ENCODE measurements at places on chromosomes 6 and 20. TPM values are rescaled to one million over a fixed set of nuclear protein-coding genes. Genes with fewer than 3 reads are reported as not detected.
A peak's percentile ranks its signal among the peaks of the same experiment; 100 is the strongest.

The CYP21A2 gene
- 0.11 TPM for polyA plus RNA-seq

DNA sequence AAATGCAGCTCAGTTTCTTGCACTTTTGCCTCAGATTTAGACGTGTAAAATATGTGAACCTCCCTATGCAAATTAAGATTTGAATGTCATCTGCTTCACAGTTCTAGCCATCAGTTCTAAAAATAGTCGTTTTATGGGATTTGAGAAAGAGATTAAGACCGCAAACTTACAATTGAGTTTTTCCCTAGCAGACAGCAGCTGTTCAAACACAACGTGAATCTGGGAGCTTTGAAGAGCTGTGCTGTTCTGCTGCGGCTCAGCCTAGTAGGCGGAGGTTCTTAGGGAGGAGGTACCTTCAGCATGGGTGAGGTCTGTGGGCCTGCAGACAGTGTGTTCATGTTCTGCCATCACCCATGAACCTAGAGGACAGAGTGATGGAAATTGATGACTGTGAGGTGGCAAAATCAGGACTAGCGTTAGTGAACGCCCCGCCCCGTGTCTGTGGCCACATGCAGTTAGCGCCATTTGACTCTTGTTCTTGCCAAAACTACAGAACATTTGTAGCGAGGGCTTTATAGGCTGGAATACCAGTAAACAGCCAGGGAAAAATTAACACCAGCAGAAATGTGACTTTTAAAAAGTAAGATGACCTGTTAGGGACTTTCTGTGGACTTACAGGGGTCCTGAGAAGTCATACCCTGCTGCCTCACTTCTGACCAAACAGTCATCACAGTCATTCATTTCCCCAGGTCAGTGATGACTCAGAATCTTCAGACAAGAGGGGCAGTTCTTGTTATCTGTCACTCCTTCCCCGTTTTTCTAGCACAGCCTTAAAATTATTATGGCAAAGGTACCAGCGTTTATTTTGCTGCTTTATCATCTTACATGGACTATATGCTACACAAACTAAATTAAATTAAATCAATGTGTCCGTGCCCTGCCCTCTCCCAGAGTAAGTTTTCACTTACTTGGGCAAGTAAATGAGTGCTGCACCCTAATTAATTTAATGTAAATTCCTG is 84.3 kb upstream of the TMEM181 start:
- peak; percentile 57 for DNase-seq

GRCh38 chr6:25253351-25253750 is 25.8 kb upstream of the CARMIL1 start:
- DNase-seq: no peak

- no peak for DNase-seq
Measured at GRCh38 chr6:170045563-170045960, 245.3 kb downstream of the DLL1 start.

GRCh38 chr20:63534831-63535651 is 2.1 kb downstream of the PTK6 start:
- no peak for DNase-seq

The C20orf202 gene
- polyA plus RNA-seq: not detected

GRCh38 chr6:75204217-75204958 is 1.5 kb downstream of the COL12A1 start:
- DNase-seq: peak; percentile 59

The AKAP12 gene
- polyA plus RNA-seq: 27.7 TPM

DNA sequence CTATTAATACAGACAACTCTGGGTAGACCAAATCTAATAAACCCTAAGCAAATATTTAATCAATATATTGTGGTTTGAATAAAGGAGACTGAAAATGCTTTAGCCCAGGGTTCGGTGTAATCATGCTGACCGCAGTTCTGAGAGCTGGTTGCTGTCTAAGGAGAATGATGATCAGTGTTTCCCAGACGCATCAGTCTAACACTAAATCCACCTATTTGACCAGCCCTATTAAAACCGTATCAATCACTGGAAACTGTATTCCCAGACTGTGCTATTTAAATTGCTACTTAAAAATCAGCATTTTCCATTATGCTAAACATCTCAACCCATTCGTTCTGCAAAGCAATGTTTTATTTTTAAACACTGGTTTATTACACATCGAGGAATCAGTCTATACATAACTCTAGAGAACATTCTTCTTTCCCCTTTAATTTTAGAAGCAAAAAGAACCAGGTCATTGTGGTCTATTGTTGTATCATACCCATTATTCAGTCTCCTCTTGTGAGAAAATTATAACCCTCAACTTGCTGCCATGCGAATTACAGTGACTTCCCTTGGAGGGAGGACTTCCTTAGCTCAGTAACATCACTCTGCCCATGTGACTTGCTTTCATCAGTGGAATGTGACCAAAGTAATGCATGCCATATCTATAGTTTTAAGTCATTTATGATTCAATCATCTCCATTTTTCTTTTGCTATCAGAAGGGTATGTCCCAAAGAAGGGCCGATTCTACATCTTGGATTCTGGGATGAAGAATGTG is 515.2 kb upstream of the JAG1 start:
- DNase-seq: no peak

DNA sequence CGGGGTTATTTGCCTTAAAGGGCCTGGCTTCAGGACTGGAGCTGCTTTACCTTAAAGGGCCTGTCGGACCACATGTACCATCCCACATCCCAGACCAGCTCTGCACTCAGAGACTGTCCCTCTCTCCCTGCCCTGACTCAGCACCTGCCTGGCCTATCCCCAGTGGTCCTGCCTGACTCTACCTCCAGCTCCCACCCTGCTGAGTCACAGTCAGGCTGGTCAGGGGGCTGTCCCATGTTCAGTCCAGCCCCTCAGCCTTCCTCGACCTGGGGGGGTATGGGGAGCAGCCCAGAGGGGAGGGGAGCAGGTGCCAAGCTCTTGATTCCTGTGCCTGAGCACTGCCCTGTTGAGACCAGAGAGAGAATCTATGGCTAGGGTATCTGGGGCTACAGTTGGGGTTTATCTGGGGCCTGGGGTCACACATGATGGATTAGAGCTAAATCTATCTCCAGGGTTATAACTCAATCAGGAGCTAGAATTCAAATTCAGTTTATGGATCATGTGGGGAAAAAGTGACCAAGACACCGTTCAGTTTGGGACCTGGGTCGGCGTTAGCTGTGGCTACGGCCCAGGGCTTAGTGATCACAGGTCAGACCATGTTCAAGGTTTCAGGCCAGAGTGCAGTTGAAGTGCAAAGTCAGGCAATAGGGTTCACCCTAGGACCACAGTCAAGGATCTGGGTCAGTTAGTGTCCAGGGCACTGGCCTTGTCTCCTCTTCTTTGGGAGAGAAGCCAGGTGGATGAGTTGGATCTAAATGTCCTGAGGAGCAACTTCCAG is 9.4 kb upstream of the TRIB3 start:
- no peak for DNase-seq

DNA sequence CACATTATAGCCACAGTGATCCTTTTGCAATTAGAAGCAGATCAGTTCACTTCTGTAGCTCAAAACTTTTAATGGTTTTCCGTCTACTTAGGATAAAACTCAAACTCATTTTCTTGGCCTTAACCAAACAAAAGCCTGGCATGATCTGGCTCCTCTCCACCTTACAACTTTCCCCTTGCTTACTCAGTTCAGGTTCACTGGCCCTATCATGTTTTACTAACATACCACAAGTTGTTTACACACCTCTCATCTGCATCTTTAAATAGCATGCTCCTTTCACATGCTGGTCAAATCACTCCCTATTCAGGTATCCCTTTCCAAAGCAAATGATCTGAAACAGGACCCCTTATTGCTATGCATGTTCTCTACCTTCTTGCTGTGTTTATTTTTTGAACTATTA is 191.4 kb upstream of the FAM83B start:
- no peak for DNase-seq

The RALGAPB gene
- 24.3 TPM for polyA plus RNA-seq

The CNKSR3 gene
- 5.6 TPM for polyA plus RNA-seq

GRCh38 chr20:62876902-62877816 is 15.5 kb upstream of the TCFL5 start:
- DNase-seq: no peak

DNA sequence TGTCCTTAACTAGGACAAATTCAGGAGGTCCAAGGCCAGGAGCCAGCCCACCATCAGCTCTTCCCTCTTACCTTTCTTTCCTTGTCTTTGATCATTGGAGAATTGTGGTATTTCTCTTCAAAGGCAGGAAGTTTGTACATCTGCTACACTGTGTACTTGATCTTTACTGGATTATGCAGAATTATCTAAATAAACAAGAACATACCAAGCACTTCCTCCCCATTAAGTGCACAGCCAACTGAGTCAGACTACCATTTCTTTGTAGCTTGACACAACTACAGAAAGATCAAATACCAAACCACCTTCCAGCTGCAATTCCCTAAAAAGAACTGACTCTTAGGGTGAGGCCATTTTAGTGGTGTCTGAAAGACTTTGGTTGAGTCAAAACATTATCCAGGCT is 195.1 kb downstream of the HDGFL1 start:
- no peak for DNase-seq

DNA sequence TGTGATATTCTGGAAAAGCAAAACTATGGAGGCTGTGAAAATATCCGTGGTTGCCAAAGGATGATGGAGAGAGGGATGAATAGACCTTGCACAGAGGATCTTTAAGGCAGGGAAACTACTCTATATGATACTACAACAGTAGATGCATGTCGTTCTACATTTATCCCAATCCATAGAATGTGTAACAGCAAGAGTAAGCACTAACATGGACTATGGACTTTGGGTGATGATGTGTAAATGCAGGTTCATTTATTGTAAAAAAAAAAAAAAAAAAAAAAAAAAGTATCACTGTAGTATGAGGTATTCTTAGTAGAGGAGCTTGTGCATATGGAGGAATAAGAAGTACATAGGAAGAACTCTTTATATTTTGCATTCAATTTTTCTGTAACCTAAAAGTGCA is 507.5 kb downstream of the PHF3 start:
- no peak for DNase-seq

GRCh38 chr6:65943548-65943947 is 236.5 kb upstream of the EYS start:
- no peak for DNase-seq

GRCh38 chr6:113763876-113764275 is 93.3 kb upstream of the MARCKS start:
- DNase-seq: peak; percentile 12

The SASH1 gene
- 30.4 TPM for polyA plus RNA-seq

The WFDC5 gene
- not detected for polyA plus RNA-seq

The TCP11 gene
- polyA plus RNA-seq: 0.13 TPM

The NR2E1 gene
- polyA plus RNA-seq: not detected

The ANKRD60 gene
- polyA plus RNA-seq: not detected

The ULBP1 gene
- 2.6 TPM for polyA plus RNA-seq

DNA sequence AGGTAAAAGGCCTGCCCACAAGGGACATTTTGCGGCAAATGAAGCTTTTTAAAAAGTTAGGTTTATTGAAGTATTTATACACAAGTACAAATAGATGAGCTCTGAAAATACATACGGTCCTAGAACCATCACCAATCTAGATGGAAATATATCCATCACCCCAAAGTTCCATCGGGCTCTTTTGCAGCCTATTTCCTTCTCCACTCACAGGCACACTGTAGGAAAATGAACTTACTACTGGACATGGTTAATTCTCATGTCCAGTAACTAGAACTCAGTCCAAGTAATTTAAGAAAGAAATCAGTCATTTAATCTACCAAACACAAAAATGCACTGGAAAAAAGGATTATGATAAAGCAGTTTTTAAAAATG is 6.2 kb downstream of the PCNA start:
- no peak for DNase-seq

GRCh38 chr6:33104887-33105286 is 29.1 kb downstream of the HLA-DPB1 start:
- DNase-seq: no peak

DNA sequence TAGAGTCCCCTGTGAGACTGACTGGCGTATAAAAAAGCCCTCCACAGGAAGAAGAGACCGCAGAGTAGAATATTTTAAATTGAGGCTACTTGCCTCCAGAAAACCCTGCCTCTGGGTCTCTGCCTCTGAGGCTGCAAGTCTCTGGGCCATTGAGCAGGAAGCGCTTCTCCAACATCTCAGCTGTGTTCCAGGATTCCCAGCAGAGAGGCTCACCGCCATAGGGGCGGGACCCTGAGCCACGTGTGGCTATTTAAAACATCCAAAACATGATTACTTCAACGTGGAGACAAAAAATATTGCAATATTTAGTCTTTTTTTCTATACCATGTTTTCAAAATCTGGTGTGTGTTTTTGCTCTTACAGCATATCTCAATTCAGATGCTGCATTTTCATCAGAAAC is 59.4 kb downstream of the GNAS-AS1 start:
- DNase-seq: no peak

The RBM38 gene
- polyA plus RNA-seq: 5.2 TPM

The STMND1 gene
- polyA plus RNA-seq: 0.05 TPM

- no peak for DNase-seq
Measured at GRCh38 chr6:117906958-117907600, at the start of gene SLC35F1. TSS of gene SLC35F1 (plus strand) at chr6:117907264.

- DNase-seq: no peak
Measured at GRCh38 chr6:153437193-153437592, 306.1 kb upstream of the RGS17 start.

The RSPH4A gene
- 0.09 TPM for polyA plus RNA-seq

- no peak for DNase-seq
Measured at GRCh38 chr6:42963855-42964605, 3.5 kb downstream of the GNMT start.

- no peak for DNase-seq
Measured at GRCh38 chr6:128597004-128597403, 76.6 kb upstream of the PTPRK start.

The MTFR2 gene
- polyA plus RNA-seq: 5.5 TPM

GRCh38 chr20:63738687-63739129 is 868 bp upstream of the SLC2A4RG start:
- no peak for DNase-seq

GRCh38 chr6:33705268-33705885 is 6.1 kb downstream of the UQCC2 start:
- no peak for DNase-seq

GRCh38 chr6:41228616-41229015 is 467 bp downstream of the TREML4 start:
- no peak for DNase-seq

The C6orf58 gene
- 0.06 TPM for polyA plus RNA-seq

The CCM2L gene
- polyA plus RNA-seq: not detected

- no peak for DNase-seq
Measured at GRCh38 chr6:109513571-109514071, 30.6 kb upstream of the ZBTB24 start.

DNA sequence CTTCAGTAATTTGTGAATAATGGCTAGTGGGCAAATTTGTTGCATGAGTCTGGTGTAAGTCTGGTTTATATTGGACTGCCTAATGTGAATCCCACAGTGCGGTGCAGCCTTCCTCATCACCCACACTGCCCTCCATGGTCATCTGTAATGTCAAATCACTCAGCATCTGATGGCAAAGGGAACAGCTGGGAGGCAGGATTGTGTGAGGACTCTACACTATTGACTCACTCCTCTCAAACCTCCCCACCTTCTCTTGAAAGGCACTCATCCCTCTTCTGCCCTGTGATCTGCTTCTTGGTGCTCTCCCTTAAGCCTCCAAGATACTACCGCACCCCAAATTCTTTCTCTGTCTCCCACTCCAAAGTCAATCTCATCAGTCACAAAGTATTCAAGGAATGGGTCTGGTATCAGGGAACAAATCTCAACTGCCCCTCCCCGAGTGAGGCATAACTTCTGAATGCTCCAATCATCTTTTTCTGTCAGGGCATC is 146.0 kb upstream of the BEND6 start:
- no peak for DNase-seq

Data from BJ (cell line).